ENCODE measurements at places on chromosomes 2 and 18.

GRCh38 chr18:39464006-39464405 is 1898.4 kb upstream of the CELF4 start:
- DNase-seq: no peak

GRCh38 chr2:66569974-66570373 is 135.0 kb downstream of the MEIS1 start:
- no peak for DNase-seq

DNA sequence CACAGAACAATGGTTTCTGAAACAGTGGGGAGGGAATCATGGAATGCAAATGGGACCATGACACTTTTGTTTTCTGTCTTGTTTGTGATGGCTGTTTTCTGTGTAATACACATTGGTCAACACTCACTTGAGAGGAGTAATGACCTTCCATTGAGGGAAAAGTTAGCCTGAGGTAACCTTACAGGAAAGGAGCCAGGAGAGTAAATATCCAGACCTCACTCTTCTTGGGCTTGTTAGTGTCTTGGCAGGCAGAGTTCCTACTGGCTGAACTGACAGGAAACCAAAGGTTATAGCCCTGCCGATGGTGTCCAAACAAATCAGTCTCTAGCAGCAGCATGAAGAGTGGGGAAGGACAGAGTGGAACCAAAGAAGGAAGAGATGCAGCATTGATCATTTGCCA is 17.2 kb upstream of the RPRM start:
- DNase-seq: no peak

DNA sequence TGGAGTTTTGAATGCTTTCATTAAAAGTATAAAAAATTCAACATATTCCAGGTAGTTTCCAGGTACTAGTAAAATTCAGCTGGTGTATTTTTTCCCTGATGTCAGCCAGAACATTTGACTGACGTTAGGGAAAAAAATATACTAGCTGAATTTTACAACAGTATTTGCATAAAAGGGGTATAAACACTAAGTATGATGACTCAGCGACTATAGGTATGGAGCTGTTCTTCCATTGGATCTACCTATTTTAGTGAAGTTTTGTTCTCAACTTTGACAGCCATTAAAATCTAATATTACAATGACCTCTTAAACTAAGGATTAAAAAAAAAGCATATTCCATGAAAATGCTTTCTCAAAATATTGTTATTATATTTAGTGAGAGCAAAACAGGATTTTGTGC is 155.9 kb downstream of the FSHR start:
- no peak for DNase-seq

GRCh38 chr2:217184242-217184641 is 324.4 kb upstream of the TNP1 start:
- no peak for DNase-seq

GRCh38 chr18:3715231-3716080 is 265.5 kb downstream of the TGIF1 start:
- no peak for DNase-seq

GRCh38 chr18:5542515-5543035 is 1.2 kb downstream of the EPB41L3 start:
- no peak for DNase-seq

DNA sequence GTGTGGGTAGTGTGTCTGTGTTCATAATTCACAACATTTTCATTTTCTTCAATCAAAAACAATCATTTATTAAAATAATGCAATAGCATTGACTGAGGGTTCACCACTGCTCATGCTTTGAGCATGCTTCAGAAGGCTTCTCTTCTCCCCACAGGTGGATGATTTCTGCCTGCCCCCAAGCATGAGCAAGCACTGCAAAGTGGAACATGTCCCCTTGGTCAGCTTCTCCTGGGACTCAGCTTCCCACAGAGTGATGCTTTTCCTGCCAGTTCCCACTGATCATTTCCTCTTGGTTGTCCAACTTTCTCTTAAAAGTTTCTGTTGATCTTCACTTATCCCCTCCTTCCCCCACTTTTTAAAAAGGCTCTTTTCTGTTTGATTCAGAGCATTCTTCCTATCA is 31.5 kb upstream of the CDH19 start:
- no peak for DNase-seq

- DNase-seq: no peak
These were observed 319.6 kb downstream of the PIK3C3 start for GRCh38 chr18:42274488-42275137.

DNA sequence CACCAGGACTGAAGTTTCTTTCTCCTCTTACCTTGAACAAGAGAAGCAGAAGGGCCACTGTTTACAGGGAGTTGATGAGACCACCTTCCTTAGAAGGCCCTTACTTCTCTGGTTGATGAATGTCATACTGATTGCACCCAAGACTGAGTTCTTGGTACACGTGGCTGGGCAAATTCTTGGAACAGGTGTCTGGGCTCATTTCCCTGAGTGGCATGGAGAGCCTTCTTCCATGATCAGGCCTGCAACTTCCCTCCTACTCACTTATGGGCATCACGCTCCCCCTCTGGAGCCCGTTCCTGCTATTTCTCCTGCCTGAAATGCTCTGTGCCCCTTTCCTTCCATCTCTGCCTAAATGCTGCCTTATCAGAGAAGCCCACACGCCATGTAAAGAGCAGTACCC is 110.3 kb downstream of the PTPRM start:
- DNase-seq: no peak

GRCh38 chr2:219628986-219629901 is 1.8 kb downstream of the SLC4A3 start:
- no peak for DNase-seq

DNA sequence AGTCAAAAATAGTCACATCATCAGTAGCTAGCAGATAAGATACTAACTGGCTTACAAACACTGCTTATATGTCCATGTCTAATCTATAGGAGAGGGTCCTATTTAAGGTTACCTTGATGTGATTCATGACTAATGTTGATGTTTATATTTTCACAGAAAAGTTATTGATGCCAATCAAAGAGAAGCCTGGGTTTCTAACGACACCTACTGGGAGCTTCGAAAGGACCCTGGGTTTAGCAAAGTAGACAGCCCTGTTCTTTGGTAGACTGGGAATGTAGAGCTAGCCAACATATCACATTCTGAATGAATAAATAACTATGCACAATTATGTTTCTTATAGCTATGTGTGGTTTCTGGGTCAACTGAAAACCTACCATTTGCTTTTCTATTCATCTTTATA is 55.7 kb downstream of the PRKRA start:
- DNase-seq: no peak

DNA sequence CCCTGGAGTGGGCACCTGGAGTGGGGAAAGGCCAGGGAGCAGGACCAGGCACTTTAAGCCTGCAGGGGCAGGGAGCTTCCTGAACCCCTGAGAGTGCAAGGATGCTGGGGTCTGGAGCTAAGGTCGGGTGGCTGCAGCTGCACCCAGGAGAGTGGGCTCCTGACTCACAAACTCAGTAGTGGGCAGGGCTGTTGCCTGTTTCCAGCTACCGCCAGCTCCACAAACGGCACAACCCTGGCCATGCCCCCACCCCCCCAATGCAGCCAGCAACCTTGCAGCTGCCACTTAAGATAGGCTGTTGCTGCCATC is 688.8 kb downstream of the NYAP2 start:
- DNase-seq: no peak

GRCh38 chr2:112980537-112980936 is 2.7 kb downstream of the IL36G start:
- DNase-seq: no peak

DNA sequence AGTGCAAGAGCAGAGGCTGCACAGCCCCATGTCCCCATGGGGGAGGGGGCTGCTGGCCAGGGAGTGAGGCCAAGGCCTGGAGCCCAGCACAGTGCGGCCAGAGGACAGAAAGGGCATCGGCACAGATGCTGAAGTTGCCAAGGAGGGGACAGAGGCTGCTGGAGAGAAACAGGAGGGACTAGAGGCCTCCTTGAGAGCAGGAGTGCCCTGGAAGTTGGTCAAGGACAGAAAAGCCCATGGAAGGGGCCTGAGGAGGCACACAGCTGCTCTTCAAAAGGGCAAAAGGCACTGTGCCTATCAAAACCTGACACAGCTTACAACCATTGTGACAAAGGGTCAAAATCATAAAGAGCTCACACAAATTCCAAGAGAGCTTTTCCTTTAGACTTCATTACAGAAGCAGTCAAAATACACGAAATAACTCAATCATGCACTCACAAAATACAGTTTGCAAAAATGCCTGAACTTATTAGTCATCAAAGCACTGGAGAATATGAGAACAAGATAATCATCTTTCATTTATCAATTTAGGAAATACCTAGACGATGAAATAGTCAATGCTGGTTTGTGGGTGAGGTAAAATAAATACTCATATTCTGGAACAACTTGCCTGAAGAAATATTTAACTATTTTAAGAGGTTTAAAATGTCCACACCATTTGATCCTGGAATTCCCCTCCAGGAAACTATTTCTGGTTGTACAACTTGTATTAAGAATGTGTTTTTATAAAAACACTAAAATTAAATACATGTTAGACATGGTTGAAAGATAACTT is 79.6 kb downstream of the USP40 start:
- DNase-seq: no peak

- no peak for DNase-seq
These were observed at the start of gene FBLN7 for GRCh38 chr2:112138159-112139032. TSS of gene FBLN7 (plus strand) at chr2:112138385. CDS start at chr2:112138656, 271 bp downstream.

GRCh38 chr2:127195140-127196074 is 24.7 kb downstream of the CYP27C1 start:
- no peak for DNase-seq

DNA sequence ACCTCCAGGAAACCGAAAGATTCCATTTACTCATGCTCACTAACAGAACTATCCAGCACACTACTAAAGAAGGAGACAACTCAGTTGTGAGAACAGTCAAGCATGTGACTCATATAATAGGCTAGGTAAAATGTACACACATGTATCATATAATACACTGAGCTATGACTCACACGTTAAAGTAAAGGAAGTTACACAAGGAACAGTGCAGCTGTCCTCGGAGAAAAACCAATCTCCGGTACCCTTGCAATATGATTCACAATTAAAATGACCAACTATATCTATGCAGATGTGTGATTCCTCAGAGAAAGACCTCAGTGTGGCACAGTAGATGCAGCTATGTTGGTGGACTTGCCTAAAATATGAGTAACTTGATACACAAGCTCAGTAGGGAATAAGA is 76.5 kb downstream of the STRN start:
- peak; percentile 2 for DNase-seq

Data from stimulated activated CD4-positive, alpha-beta T cell treated with anti-CD3 and anti-CD28 coated beads, Interleukin-4, amount 100 ng/mL, for 48 hours (primary cell).